Trophoblast cell (in vitro differentiated cells and primary cell): ENCODE measurements at places on chromosomes 7 and 10.

GRCh38 chr10:30894221-30894620, 137.4 kb downstream of the ZNF438 start:
- no peak for DNase-seq

- DNase-seq, result no peak
Observed at GRCh38 chr7:102075126-102075525, 211.5 kb upstream of the SH2B2 start.

DNA sequence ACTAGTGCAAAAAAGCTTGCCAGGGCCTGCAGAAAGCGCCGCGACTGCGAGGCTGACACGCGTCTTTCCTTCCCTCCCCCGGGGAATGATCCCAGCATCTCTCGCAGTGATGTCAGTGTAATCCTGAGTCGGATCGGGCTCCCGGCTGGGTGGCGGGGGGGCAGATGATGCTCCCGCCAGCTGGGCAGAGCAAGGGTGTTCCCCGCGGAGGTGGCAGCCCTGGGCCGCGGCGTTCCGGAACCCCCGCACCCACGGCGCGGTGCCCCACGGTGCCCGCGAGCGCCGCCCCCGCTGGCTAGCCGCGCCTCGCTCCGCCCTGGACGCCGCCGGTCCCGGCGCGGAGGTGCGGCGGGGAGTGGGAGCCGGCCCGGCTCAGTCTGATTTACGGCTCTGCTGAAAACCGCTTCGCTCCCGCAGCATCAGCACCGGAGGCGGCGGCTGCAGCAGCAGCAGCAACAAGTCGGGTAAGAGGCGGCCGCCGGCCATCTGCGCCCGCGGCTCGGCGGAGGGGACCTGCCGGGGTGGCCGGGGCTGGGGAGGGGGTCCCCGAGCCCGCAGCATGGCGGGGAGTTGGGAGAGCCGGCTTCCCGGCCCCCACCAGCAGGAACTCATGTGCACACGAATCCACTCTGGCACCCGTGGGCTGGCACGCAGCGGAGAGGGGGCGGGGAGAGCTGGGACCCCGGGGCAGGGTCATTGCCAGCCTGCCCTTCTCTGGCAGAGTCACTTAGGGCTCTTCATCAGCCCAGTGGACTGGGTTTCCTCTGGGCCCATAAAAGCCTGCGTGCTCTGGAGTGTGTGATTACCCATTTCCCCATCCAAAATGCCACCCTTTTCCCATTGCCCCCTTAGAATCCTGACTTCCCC, at the start of gene ZNF365:
Gene ZNF365 (plus strand): TSS at position 375 of the 867 bp plus-strand sequence. CDS start 1,825 bp downstream, outside the sequence.
- no peak for DNase-seq

- DNase-seq, result no peak
Observed at GRCh38 chr7:131879424-131879823, 323.0 kb upstream of the PODXL start.

DNA sequence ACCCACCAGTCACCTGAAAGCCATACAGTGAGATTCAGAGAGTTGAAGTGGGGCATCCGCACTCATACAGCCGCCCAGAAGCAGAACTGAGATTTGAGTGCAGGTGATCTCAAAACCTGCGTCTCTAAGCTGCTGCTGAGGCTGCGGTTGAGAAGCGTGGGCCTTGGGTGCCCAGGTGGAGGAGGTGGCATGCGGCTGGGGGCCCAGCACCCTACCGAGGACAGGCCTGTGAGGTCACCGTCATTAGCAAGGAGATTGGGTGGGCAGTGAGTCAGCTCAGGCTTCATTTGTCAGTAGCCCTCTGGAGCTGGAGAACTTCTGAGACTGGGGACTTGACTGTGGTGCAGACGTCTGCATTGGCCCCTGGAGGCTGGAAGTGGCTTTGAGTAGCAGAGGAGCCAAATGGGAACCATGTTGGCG, 29.8 kb downstream of the ZMIZ1 start:
- no peak for DNase-seq

DNA sequence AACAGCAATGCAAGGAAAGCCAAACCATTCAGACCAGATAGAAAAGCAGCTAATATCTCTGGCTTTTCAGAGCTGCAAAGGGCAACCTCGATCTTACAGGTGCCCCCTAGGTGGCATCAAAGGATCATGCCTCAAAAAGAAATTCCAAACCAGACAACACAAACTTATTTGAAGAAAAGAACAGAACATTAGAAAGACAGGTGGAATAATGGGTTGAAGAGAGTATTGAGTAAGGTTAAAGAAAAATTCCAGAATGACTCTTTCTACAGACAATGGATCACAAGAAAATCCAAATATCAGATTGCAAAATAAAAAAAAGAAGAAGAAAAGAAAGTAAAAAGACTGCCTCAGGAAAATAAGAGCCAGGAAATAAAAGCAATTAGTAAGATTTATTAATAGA, 213.7 kb downstream of the ELMO1 start:
- DNase-seq, result peak; percentile 36

- DNase-seq, result no peak
Observed at GRCh38 chr7:8254667-8255066, 7.3 kb downstream of the ICA1 start.

- no peak for DNase-seq
Observed at GRCh38 chr10:63128443-63128842, 4.7 kb upstream of the NRBF2 start.

DNA sequence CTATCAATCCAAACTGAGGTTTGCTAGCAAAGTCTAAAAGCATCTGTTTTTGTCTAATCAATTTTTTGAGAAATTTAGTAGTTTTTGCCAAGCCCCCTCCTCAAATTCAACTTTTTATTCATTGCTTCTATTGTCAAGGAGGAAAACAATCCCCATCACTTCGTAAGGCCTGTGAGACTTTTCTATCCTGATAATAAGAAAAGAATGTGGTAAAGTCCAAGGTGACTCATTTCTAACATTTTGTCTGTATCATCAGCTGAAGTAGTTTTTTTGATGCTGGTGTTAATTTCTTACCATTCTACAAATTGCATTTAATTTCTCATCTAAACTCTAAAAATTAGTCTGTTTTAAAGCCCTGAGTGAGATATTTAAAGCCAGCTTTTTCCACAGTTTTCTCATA, 11.7 kb downstream of the ANK3 start:
- peak; percentile 10 for DNase-seq

DNA sequence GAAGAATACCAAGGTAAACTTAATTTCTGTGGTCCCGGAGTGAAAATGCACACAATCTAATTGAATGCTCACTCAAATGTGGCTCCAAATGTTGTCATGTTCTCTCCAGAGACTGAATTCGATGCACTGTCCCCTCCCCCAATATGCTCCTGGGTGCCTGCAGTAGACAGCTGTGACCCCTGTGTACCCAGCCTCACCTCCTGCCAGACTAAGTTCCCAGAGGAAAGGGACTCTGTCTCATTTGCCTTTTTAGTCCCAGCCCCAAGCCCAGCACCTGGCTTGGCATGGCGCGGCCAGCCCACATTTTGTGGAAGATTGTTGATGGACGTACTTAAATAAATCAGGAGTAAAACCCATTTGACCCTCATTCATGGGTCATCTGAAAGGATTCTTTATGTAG, 21.8 kb upstream of the FIGNL1 start:
- no peak for DNase-seq

GRCh38 chr10:90935581-90936275, 14.8 kb upstream of the ANKRD1 start:
- DNase-seq, result peak; percentile 43

GRCh38 chr10:130340816-130341215, 204.6 kb downstream of the GLRX3 start:
- DNase-seq, result no peak

DNA sequence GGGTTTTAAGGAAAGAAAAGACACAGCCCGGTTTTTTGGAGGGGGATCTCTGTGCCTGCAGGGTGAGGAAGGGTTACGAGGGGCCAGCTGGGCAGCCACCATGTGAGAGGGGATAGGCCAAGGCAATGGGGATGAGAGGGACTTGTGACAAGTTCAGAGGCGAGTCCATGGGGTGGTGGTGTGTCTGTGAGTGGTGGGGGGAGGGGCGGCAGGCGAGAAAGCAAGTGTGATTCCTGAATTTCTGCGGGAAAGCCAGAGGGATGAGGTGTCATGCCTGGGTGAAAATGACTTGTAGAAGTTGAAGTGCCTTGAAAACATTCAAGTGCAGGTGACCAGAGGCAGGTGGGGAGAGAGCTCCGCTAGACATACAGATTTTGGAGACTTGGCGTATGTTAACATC, 61.0 kb upstream of the RNF32 start:
- no peak for DNase-seq

DNA sequence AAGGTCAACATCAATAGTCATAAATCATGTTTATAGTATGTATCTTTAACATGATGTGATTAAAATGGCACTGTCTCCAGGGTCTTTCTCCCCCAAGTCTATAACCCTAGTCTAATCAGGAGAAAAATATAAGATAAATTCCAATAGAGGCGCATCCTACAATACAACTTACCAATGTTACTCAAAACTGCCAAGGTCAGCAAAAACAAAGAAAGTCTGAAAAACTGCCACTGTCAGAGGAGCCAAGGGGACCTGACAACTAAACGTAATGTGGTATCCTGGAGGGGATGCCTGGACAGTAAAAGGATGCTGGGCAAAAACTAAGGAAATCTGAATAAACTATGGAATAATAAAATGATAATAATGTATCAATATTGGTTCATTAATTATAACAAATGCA, 63.9 kb downstream of the TPK1 start:
- DNase-seq, result no peak

- DNase-seq, result no peak
Observed at GRCh38 chr10:113125612-113126011, 175.6 kb downstream of the TCF7L2 start.

GRCh38 chr10:30098629-30099028, 39.2 kb upstream of the JCAD start:
- no peak for DNase-seq

- no peak for DNase-seq
Observed at GRCh38 chr7:114150689-114151088, 231.9 kb upstream of the PPP1R3A start.

DNA sequence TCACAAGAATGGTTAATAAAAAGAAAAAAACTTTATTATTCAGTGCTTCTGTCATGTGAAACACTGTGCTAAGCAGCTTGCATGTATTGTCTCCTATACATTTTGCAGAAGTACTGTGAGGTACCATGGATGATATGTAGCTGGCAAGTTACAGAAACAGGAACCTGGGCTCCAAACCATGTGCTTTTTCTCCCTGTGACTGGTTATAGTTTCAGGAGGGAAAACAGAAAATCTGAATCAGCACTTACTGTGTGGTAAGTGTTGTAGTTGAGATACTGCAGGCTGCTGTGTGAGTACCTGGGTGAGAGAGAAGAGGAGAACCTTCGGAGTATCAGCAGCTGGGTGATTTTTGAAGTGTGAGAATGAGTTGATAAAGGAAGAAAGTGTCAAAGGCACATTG, 285.0 kb downstream of the SUGCT start:
- no peak for DNase-seq

DNA sequence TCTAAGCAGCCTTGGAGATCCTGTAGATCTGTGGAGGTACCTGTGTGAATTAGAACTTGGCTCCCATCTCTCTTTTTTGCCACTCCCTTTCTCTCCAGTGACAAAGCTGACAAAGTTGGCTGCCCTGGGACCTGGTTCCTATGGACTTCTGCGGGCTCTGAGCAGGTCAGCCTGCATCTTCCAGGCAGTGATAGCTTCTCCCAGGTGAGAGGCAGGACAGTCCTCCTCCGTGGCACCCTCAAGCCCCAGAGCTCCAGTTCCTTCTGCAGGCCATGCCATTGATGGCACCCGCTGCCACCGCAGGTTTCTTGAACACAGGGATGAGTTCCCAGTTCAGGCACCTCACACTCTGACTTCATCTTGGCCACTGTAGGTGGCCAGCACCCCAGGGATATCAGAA, 73.5 kb upstream of the GRB10 start:
- DNase-seq, result no peak

DNA sequence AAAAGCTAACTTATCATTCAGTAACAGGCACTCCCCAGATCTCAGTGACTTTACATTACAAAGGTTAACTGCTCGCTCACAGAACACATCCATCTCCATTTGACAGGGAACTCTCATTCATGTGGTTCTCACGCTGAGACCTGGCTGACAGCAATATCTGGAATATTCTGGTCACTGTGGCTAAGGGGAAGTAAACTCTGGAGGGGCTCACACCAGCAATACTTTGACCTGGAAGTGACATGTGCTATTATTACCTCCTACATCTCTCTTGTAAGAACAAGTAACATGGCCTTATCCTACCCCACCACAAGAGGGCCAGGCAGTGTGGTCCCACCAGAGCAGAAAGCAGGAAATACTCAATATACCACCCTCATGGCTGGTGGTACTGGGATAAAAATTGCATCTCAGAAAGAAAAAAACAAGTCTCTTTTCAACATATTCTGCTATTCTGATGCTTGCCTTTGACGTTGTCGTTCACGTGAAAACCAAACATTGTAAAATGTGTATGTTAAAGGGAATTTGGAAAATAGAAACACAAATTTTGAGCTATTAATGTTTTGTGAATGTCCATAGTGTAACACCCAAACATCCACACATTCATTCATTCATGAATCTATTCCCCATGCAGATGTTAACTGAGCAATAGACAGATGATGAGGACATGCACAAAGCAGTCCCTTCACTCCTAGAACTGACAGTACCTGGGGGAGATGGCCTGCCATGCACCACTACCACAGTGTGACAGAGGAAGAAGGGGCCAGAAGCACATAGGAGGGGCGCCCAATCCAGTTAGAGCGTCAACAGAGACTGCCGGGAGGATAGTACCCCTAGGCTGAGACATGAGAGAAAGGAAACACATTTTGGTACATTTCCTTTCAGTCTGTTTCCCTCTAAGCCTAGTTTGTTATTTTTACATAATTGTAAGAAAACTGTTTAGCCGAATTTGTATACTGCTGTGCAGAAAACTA, 166.0 kb upstream of the SP4 start:
- DNase-seq, result peak; percentile 35

DNA sequence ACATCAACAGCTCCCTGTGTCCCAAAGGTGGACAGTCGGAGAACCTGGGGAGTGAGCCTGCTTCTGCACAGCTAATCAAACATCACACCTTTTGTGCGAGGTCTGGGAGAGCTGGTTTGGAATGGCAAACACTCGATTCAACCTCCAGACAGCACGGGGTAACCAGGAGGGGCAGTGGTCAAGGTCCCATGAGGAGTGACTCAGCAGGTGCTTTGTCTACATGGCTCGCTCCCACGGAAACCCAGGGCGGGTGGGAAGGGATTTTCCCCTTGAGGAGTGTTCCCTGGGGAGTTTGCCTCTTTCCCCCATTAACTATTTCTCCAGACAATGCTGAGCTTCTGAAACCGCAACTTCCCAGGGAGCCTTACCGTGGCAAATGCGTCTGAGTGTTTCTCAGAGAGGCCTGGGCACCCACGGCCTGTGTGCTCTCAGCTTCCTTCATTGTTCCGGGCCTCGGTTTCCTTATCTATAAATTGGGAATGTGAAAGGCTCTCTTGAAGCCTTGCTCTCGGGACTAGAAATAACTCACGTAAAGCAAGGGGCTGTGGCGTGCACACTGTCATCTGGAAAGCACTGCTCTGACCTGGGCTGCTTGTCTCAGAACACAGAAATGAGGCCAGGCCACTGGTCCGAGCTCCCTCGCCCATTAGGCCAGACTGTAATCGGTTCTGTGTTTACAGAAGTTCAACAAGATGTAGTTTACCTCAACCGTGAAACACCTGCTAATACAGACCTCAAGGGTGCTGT, 14.0 kb upstream of the GTPBP4 start:
- no peak for DNase-seq

- DNase-seq, result no peak
Observed at GRCh38 chr10:13399236-13399635, 51.1 kb upstream of the SEPHS1 start.

GRCh38 chr7:130112093-130112492, 41.8 kb downstream of the KLHDC10 start:
- no peak for DNase-seq
